ENCODE measurements at places on chromosomes 13 and 19. TPM values are rescaled to one million over a fixed set of nuclear protein-coding genes. Genes with fewer than 3 reads are reported as not detected.

DNA sequence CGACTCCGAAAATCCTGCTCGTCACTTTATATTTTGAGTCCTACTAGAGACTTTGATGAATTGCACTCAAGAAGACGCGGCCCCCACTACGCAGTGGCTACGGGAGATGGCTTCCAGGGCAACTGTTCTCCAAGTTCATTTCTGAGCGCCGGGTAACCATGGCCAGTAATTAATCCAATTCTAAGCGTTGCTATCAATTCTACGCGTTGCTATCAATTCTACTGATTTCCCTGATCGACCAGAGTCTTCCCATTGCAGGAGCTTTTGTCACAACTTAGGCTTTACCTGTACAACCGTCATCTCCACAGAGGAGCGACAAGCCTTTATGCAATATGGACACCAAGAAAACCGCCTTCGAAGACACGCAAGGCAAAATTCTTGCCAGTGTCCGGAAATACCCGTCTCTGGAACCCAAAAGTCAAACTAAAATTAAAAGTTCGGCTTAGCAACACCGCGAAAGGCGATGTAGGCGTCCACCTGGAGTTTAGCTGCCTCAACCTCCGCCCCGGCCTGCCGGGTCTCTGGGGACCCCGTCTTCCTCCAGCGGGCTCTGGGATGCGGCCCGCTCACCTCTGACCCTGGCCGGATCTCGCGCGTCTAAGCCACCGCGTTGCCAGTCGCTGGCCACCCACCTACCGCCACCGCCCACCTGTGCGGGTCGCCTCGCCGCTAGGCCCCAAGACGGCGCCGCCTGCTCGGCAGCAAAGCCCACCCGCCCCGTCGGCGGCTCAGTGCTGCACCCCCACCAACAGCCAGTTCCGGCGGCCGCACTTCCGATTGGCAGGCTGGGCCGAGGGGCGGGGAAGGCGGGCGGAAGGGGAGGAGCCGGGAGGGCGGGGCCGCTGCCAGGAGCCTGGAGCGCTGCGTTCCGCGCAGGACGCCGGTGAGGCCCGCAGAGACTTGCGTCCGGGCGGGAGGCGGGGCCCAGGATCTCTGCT, at the start of gene SUPT20H:
TSS of gene SUPT20H (minus strand) at position 779 of the 938 bp plus-strand sequence. CDS start 8,198 bp downstream, outside the sequence.
- peak; percentile 94 for DNase-seq

GRCh38 chr13:95033890-95034289, 267.4 kb downstream of the ABCC4 start:
- no peak for DNase-seq

DNA sequence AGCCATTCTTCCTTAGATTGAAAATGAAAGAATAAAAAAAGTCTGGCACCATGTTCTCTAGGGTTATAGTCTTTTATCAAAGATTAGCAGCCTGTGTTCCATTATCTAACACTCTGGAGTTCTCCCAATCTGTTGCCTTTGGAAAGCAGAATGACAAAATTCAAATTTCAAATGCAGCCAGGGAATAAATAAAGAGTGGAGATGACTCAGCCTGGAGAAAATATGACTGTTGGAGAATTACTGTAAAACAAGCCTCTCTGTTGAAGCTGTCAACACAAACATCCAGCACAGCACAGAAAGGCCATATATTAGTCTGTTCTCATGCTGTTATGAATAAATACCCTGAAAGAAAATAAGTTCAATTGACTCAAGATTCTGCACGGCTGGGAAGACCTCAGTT, 650.5 kb upstream of the SLC10A2 start:
- DNase-seq, result no peak

RASIP1 gene
- total RNA-seq, result 2.4 TPM

DNA sequence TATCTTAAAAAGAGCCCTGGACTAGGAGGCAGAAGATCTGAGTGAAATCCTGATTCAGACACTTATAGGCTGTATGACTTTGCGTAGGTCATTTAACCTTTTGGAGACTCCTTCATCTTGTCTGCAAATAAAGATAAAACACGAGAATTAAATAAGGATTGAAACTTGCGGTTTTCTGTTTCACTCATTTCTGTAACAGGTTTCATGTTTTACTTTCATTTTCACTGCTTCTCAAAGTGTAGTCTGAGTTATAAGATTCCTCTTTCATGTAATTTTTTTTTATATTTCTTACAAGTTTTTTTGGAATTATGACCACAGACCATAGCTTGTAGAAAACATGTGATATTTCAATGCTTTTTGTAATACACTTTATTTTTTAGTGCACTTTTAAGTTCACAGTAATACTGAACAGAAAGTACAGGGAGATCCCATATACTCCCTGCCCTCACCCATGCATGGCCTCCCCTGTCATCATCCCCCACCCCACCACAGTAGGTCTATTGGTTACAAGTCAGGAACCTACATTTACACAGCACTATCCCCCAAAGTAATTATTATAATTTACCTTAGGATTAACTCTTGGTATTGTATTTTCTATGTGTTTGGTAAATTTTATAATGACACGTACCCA, 174.6 kb downstream of the ITGBL1 start:
- no peak for DNase-seq
